Daoy (cell line): ENCODE measurements at places on chromosomes 4 and X. TPM values are rescaled to one million over a fixed set of nuclear protein-coding genes. Genes with fewer than 3 reads are reported as not detected.

The POF1B gene
- total RNA-seq: not detected in 2 replicates

The AFM gene
- total RNA-seq: not detected in 2 replicates

The DCHS2 gene
- 0.15 and 0.40 TPM in 2 replicates for total RNA-seq

The OPN1MW3 gene
- total RNA-seq: not detected in 2 replicates

The EDNRA gene
- 0.11 TPM in 1 of 2 replicates, not detected in the other for total RNA-seq

The TASL gene
- total RNA-seq: not detected in 2 replicates

The ITGB1BP2 gene
- 0.65 and 1.3 TPM in 2 replicates for total RNA-seq

The ZDHHC15 gene
- 0.06 TPM in 1 of 2 replicates, not detected in the other for total RNA-seq

The JADE3 gene
- total RNA-seq: 9.7 and 15.8 TPM in 2 replicates

The SLC6A14 gene
- not detected in 2 replicates for total RNA-seq

The LDB2 gene
- 0.74 and 4.6 TPM in 2 replicates for total RNA-seq

The ARAF gene
- total RNA-seq: 18.4 and 20.3 TPM in 2 replicates

The PCDH18 gene
- total RNA-seq: 1.5 and 2.6 TPM in 2 replicates

The C4orf50 gene
- total RNA-seq: not detected in 2 replicates

The TEX13B gene
- not detected in 2 replicates for total RNA-seq

The VCX3A gene
- 1.4 TPM in 1 of 2 replicates, not detected in the other for total RNA-seq

The SPOCK3 gene
- total RNA-seq: not detected in 2 replicates

The MGAT4D gene
- not detected in 2 replicates for total RNA-seq

The IL2 gene
- total RNA-seq: not detected in 2 replicates

The H2BW1 gene
- total RNA-seq: not detected in 2 replicates

The JCHAIN gene
- not detected in 2 replicates for total RNA-seq

The LEF1 gene
- total RNA-seq: 17.1 and 19.7 TPM in 2 replicates

The NLRP2B gene
- not detected in 2 replicates for total RNA-seq
